ENCODE measurements at places on chromosomes 7 and 10.

DNA sequence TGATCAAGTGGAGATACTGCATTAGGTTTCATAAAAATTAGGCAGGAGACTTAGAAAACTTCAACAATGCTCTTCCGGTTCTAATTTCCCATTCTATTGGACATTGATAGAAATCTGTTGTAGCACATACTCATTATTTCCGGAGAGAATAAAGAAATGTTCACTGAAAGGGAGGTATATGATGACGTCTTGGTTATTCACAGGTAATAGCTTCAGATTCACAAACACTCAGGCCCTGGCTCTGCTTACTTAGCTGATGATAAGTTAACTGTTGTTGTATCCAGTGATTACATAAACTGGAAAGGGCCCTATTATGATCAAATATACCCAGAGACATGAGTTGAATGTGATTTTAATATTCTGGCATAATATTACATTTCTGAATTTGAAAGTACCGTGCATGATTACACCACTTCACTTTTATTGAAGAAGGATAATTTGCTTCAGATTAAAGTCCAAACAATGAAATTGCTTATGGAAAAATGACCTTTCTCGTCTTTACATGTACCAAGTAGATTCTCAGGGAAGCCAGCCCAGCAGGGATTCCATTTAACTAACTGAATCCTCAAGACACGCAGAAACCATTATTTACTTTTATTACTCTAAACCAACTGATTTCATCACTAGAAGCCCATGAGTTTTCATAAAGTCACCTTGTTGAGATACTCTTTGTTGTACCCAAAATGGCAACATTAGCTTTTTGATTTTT lies 288.0 kb upstream of the PITRM1 start:
- DNase-seq: no peak

DNA sequence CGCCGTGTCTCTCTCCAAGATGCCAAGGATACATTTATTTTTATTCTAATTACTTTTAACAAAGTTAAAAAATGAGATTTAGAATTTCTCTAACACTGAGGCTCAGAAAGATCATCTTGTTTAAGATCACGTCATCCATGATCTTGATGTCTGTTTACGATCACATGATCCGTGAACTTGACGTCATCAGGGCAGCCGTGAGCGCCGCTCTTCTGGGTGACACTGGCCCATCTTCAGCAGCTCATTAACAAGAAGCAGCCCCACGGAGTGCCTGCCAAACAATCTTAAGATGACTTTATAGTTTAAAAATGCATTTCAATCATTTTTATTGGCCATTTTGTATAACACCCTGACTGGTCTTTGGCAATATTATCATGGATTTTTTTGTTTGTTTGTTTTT lies 291.1 kb upstream of the PRKCQ start:
- no peak for DNase-seq

DNA sequence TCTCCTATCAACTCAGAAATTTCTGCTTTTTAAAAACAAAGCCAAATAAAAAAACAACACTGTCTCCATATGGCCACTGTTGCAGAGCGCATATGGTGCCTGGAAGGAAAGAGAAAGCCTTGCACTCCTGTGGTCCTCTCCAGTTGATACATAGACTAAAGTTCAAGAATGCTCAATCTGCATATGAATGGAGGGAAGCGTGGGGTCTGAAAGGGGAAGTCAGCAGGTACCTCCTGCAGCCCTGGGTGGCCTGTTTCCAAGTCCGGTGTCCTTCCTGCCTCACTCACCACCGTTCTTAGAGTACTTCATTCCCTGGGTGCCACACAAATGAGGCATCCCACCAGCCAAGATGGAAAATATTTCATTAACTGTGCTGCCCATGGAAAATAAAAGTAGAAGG lies 138.3 kb upstream of the PALS2 start:
- DNase-seq: no peak

GRCh38 chr7:114130866-114131265 lies 212.1 kb upstream of the PPP1R3A start:
- DNase-seq: no peak
